ENCODE measurements at places on chromosomes 6 and 20.

DNA sequence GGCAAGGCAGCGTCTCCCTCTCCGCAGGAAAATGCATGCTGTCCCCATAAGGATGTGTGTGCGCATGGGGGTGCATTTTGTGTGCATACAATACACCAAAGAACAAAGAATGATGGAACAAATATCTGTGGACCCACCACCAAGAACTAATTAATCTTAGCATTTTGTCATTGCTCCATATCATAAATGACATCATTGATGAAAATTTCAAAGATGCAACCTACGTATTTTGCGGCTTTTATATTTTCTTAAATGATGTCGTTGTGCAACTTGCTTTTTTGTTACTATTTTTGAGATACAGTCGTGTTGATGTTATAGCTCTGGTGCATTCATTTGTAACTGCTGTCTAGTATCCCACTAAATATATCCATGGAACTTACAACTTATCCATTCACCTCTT, 89.7 kb downstream of the SERAC1 start:
- DNase-seq, result no peak

DNA sequence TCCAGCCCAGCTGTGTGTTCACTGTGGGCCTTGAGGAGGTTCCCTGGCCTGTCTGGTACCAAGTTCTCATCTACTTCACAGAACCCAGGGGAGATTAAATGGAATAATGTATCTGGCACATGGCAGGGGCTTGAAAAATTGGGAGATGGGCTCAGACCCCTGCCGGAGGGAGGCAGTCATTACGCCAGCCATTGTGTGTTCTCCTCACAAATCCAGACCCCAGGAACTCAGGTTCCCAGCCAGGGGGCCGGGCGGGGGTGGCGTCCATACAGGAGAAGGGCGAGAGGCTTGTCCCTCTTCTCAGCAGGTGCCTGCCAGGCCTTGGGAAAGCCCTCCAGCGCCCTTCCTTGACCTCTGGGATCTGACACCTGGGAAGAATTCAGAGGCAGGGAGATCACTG, 8.1 kb downstream of the NOL4L start:
- no peak for DNase-seq

DNA sequence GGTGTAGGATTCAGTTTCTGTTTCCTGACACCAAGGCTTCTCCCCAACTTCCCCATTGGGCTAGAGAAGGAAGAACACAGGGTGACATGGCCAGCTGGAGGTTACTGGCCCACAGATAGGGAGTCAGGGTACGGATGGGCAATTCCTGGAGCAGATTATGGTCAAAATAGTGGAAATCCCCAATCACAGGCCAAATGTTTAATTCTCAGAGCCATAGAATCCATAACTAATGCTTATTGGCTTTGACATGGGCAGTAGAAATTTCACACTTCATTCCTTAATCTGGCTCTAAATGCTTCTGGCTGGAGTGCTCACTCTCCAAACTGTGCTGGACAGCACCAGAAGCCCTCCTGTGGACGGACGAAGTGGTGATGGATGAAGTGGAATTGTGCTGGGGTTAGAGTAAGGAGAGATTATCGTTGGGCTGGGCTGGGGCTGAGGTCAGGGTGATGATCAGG, 887 bp downstream of the SIGLEC1 start:
- no peak for DNase-seq

DNA sequence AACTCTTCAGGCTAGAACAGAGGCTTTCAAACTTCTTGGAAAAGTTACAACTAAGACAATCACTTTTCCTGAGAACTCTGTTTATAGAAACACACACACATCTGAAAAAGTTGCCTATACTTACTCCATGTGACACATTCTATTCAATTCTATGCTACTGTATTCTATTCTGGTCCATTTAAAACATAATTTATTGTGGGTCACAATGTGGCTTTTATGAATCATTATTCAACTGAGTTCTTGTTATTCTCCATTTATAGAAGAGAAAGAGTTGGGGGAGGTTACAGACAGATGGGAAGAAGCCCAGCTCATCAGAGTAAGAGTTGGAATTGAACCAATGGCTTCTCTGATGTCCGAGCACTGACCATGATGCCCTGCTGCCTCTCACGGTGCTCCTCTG, 21.6 kb upstream of the BCAS1 start:
- DNase-seq, result no peak

DNA sequence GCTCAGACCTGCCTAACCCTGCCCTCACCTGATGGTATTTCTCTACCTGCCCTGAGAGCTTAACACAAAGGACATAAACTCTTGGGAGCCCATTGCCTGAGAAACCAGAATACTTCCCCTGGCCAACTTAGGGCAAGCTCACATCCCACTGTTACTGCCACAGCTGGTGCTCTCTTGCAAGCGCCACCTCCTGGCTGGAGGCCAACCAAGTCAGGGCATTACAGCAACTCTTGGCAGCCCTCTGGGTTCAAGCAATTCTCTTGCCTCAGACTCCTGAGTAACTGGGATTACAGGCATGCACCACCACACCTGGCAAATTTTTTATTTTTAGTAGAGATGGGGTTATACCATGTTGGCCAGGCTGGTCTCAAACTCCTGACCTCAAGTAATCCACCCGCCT, 70.1 kb downstream of the HECA start:
- no peak for DNase-seq

DNA sequence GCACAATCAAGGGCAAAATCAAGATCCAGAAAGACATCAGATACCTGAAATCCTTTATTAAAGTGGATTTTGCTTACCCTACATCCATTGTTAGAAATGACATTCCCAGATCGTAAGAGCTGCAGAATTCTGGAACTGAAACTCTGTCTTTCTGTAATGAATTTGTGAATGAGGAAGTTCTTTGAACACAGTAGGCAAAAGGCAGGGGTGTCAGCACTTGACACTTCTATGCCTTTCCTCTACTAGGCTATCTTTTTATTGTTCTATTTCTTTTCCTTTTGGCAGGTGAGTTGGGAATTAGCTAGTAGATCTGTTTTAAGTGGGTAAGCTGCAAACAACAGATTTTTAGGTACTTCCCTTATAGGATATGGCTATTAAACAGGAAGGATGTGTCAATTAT, 126.3 kb downstream of the CARMIL1 start:
- DNase-seq, result no peak

DNA sequence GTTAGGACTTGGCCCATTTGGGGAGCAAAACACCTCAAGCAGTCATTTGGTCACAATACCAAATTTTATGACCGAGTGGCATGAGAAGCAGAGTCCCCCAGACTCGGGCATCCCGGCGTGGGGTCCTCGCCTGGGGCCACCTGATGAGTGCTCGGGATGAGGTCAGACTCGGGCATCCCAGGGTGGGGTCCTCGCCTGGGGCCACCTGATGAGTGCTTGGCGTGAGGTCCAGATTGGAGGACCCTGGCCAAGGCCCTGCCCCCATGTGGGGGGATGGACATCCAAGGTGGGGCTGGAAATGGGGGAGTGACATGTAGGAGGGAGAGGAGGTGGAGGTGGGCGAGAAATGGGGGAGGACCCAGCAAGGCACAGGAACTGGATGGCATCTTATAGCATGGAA, 56.1 kb upstream of the CST7 start:
- DNase-seq, result no peak

GRCh38 chr6:109060571-109060970, 34.1 kb downstream of the SESN1 start:
- no peak for DNase-seq

DNA sequence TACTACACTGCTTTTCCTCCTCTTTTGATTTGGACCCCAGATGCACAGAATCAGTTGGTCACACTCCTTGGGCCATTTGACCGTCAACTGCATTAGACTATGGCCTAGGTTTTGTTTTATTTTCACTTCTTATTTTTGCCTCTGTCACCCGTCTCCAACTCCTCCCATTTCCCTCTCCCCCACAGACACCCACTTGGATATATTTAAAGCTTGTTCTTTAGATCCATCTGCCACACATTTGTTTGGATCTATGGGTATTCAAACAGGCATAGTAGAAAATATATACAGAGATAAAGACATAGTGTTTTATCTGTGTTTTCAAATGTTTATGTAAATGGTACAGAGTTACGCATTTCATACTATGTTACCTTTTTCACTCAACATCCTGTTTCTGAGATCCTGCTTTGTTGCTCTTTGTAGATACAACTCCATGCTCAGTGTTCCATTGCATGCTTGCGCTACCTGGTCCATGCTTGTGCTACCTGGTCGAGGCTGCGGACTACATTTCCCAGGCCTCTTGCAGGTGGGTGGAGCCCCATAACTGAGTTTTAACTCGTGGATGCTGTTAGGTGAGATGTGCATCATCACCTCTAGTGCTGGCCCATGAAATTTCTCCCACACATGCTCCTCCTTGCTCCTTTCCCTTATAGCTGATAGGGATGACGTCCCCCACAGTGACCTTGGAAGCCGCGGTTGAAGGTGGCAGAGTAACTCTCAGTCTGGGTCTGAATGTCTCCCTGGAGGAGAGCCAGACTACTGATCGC, 11.5 kb upstream of the PREX1 start:
- DNase-seq, result no peak

DNA sequence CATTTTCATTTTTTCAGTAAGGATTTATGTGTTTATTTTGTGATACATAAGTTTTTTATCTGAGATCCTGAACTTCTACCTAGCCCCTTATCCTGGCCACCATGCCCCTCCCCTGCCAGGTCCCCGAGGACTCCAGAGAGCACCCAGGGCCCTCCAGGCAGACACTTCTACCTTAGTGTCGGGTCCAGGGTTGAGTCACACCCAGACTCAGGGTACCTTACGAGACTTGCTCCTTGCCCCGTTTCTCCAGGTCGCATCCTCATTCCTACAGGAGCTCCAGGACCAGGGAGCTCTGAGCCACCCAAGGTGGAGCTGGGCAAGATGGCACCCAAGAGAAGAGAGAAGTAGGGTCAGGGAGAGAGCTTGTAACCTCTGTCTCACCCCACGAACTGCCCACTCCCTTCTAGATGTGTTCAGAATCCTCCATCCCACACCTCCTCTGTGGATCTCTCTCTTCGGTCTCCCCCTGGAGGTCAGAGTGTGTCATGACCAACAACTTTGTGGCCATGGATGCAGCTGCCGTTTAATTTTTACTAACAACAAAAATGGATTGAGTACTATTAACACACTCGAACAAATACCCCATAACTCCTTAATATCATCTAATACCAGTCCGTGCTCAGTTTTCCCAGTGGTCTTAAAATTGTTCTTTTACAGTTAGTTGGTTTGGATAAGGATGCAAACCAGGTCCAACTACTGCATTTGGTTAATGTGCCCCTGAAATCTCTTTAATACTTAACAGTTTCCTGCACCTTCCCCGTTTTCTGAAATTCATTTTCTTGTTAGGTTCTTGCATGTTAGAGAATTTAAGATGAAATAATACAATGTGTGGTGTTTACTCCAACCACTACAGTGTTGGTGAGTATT, 130.6 kb upstream of the INSM1 start:
- DNase-seq, result peak; percentile 77

- peak; percentile 8 for DNase-seq
Observed at GRCh38 chr20:21840991-21841390, 135.5 kb downstream of the PAX1 start.

DNA sequence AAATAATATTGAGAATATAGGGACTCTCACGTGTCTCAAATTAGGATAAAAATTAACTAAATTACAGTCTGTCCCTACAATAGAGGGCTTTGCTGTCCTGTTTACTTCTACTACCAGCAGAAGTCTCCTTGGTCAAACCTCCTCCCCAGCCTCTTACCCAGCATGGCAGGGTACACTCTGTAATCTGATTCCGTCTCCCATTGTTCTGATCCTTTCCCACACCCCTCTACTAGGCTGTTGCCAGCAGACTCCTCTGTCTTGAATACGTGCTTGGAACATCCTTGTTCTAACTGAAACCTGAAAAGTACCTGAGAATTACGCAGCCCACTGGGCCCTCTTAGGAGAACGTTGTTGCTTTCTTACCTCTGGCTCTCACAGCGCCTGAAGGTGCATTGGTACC, 112.2 kb upstream of the PREP start:
- DNase-seq, result no peak

DNA sequence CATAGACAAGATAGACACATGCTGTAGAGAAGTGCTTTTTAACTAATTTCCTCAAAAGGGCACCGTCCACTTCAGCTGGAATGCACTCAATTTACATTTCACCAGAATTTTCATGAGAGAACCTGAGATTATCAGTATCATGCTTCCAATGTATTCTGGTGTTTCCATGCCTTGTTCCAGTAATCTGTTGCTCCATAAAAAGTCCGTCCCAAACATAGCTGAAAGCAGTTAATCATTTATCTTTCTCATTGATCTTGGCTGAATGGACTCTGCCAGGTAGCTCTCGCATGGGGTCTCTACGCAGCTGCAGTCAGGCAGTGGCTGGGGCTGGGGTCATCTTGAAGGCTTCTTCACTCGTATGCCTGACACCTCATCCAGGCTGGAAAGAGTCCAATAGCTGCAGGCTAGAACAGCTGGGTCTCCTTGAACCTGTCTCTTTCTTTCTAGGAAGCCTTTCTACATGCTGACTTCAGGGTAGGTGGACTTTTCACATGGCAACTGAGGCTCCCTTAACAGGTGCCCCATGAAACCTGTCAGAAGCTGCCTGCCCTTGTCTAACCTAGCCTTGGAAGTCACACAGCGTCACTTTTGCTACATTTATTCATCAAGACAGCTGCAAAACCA, 18.6 kb upstream of the COL12A1 start:
- no peak for DNase-seq

GRCh38 chr20:23145281-23145700, 59.2 kb upstream of the CD93 start:
- peak; percentile 75 for DNase-seq

GRCh38 chr6:41442800-41443501, 103.2 kb upstream of the FOXP4 start:
- DNase-seq, result peak; percentile 28

- no peak for DNase-seq
Observed at GRCh38 chr20:24910461-24910860, 38.6 kb upstream of the CST7 start.

- DNase-seq, result no peak
Observed at GRCh38 chr20:11957911-11958310, 40.2 kb downstream of the BTBD3 start.

- DNase-seq, result no peak
Observed at GRCh38 chr6:56572788-56573471, 69.8 kb downstream of the DST start.

- no peak for DNase-seq
Observed at GRCh38 chr6:138546733-138547185, 47.5 kb upstream of the NHSL1 start.

- DNase-seq, result no peak
Observed at GRCh38 chr6:121730616-121731015, 295.2 kb downstream of the GJA1 start.

DNA sequence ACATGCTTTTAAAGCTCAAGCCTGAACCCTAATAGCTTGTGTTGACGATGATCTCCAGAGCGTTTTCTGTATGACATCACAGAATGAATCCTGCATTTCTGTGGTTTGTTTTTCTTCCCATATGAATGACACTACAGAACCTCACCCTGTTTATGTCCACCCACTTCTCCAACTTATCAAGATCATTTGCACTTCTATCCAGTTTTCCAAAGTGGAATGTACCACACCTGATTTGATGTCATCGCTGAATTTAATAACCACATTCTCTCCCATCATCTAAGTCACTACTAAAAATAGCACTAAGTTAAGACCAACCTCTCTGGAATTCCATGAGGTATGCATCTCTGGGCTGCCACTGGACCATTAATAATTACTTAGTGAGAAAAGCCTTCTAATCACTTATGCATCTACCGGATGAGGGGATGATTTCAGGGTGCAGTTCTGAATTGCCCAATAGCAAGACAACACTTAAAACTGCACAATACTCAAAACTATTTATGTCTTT, 33.3 kb upstream of the CITED2 start:
- peak; percentile 85 for DNase-seq

GRCh38 chr20:62822788-62823651, 6.2 kb downstream of the COL9A3 start:
- DNase-seq, result no peak

Data from AG08395 (cell line).